ENCODE measurements at places on chromosomes 11 and 22. TPM values are rescaled to one million over a fixed set of nuclear protein-coding genes. Genes with fewer than 3 reads are reported as not detected.

The MUC15 gene
- not detected for polyA plus RNA-seq

The OR52A1 gene
- polyA plus RNA-seq, result not detected

The GNAZ gene
- polyA plus RNA-seq, result not detected

The IGLL1 gene
- not detected for polyA plus RNA-seq

The ZP1 gene
- polyA plus RNA-seq, result not detected

The ST14 gene
- not detected for polyA plus RNA-seq

The CARNS1 gene
- polyA plus RNA-seq, result 1.3 TPM

The CAVIN3 gene
- polyA plus RNA-seq, result 4.3 TPM

The OR6A2 gene
- polyA plus RNA-seq, result not detected

The PTPN5 gene
- not detected for polyA plus RNA-seq

The SCUBE2 gene
- polyA plus RNA-seq, result not detected

The TPBGL gene
- polyA plus RNA-seq, result 0.11 TPM

The TREH gene
- not detected for polyA plus RNA-seq

The BTG4 gene
- polyA plus RNA-seq, result not detected

The TMEM191B gene
- 0.72 TPM for polyA plus RNA-seq

The C1QTNF4 gene
- not detected for polyA plus RNA-seq

The APLNR gene
- polyA plus RNA-seq, result not detected

The GLB1L3 gene
- polyA plus RNA-seq, result 3.0 TPM

The SLC17A6 gene
- polyA plus RNA-seq, result not detected

The RBMXL2 gene
- polyA plus RNA-seq, result not detected

The ZNF280A gene
- polyA plus RNA-seq, result not detected

The MAP4K2 gene
- polyA plus RNA-seq, result 39.5 TPM

The ZNRD2 gene
- 71.6 TPM for polyA plus RNA-seq

The TRIM6 gene
- polyA plus RNA-seq, result not detected
